ENCODE measurements at places on chromosomes 1 and 21.
A peak's percentile ranks its signal among the peaks of the same experiment; 100 is the strongest.

DNA sequence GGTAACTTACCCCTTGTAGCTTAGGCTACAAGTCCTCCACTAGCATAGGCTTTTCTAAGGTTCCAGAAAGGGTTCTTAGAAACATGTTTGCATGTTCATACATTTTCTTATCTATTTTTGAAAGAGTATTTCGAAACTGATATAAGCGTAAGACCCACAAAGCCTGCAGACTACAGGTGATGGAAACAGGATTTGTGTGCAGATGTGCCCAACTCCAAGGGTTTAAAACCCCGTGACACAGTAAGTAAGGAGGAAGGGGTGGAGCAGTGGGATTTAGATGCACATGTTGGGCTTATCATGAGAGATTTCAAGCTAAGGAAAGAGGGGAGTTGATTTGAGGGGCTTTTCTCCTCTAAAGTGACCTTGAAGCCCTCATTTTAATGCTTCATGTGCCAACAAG is 164.7 kb downstream of the LTN1 start:
- no peak for DNase-seq

DNA sequence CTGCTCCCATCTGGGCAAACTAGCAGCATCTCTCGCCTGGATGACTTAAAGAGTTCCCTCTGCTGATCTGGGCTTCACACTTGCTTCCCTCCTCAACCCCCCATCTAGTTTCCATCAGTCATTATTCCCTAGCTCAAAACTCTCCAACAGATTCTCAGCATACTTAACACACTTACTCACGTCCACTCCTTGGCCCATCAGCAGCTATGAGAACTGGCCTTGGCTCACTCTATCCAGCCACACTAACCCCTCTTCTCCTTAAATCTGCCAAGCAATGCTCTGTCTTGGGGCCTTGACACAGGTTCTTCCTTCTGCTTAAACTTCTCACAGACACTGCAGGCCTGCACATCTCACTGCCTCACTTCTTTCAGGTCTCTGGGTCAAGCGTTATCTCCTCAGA is 41.6 kb downstream of the GNG12 start:
- DNase-seq, result peak; percentile 68

DNA sequence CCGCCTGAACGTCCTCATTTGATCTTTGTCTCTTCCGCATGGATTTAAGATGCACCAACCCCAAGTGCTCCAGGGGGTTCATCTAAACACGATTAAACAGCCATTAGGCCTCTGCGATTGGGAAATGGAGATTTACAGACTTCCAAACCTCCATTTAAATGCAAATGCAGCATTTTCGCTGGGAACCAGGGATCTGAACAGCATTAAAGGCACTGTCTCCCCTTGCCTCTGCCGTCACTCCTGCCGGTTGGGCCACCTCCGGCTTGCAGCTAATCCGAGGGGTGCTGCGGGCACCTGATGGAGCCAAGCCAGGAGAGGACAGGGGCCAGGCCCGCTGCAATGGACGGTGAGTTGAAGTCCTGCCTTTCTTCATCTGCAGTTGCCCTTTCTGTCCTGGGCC is 70.3 kb upstream of the KLHDC7A start:
- DNase-seq, result no peak

DNA sequence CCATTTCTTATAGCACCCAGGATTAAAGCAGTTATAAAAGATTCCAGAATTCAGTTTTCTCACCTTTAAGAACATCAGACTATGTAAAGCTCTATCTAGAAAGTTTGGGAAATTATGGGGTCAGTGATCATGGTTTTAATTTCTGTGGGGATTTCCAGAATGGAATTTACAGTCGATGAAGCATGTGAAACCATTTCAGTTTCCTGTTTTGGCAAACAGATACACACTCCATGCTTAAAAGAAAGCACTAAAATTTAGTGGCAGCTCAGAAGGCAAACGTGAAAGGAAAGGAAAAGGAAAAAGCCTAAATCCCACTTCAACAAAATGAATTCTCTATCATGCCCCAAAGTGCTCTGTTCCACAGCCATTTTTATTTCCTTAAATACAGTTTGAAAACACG is 60.4 kb downstream of the FYB2 start:
- no peak for DNase-seq

DNA sequence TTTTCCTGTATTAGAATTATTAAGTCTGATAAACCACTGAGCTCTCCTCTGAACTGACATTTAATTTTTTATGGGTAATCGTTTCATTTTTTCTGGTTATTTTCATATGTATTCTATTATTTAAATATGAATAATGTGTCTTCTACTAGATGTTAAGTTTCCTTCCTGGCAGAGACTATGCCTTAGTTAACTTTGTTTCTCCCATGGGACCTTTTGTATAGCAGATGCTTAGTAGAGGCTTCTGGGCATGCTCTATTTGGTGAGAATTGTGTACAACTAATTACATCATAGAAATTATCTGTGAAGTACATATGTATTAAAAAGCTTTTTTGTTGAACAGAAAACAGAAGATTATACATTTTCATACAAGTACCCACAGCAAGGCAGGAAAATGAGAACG is 23.4 kb downstream of the CTBS start:
- no peak for DNase-seq

GRCh38 chr1:95375174-95375573 is 141.2 kb downstream of the RWDD3 start:
- no peak for DNase-seq

DNA sequence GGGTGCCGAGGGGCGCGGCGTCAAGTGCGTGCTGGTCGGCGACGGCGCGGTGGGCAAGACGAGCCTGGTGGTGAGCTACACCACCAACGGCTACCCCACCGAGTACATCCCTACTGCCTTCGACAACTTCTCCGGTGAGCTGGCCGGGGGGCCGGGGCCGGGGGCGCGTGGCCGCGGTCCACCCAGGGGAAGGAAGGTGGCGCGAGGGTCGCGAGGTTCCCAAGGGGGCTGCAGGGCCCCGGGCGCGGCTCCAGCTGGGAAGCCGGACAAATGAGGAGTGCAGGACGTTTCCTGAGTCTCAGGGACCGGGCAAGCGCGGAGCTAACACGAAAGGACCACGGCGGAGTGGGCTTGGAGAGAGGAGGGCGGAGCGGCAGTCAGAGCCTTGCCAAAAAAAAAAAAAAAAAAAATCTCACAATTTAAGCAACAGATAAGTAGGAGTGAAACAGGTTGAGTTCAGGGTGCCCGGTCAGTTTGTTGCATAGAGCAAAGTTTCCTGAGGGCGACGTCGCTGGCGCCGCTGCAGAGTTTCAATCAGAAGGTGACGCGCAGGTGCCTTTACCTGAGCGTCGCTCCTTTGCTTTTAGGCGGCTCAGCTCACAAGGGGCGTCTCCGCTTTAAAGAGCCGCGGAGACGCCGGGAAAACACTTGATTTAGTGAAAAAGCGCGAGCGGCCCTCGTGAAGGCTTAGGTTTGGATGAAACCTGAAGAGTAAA is 750 bp downstream of the RHOU start:
- peak; percentile 51 for DNase-seq

DNA sequence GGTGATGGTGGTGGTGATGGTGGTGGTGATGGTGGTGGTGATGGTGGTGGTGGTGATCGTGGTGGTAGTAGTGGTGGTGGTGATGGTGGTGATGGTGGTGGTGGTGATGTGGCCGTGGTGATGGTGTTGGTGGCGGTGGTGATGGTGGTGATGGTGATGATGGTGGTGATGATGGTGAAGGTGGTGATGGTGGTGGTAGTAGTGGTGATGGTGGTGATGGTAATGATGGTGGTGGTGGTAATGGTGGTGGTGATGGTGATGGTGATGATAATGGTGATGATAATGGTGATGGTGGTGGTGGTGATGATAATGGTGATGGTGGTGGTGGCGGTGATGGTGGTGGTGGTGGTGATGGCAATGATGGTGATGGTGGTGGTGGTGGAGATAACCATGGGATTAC is 6.8 kb upstream of the COL6A2 start:
- DNase-seq, result no peak

- no peak for DNase-seq
These were observed 1.7 kb downstream of the SLC50A1 start for GRCh38 chr1:155137154-155137949.

DNA sequence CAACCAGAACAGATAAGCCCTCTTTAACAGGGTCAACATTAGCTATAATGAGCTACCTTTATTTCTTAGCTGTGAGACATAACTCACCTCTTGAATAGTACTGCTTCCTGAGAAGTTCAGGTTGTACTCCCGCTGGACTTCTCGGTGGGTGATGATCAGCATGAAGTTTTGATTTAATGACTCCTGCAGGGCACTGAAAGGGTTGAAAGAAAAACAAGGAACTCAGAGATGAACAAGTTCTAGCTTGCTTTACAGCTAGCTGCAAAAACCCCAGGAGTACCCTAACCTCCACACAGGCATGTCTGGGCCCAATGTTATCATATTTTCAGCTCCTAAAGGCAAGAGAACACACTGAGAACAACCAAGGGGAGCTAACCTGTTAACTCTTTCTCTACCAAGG is 254.4 kb downstream of the FAF1 start:
- no peak for DNase-seq

- DNase-seq, result no peak
These were observed at the start of gene IGSF21 for GRCh38 chr1:18107369-18108298. IGSF21 (plus strand) TSS chr1:18107798; CDS start chr1:18108129, 331 bp downstream.

- DNase-seq, result no peak
These were observed 24.2 kb upstream of the NPPB start for GRCh38 chr1:11882814-11883538.

- DNase-seq, result no peak
These were observed 111.4 kb upstream of the BMP8A start for GRCh38 chr1:39380036-39380435.

- no peak for DNase-seq
These were observed 5.5 kb downstream of the THEM5 start for GRCh38 chr1:151847867-151848596.

- no peak for DNase-seq
These were observed 59.0 kb upstream of the CD1D start for GRCh38 chr1:158121604-158122254.

GRCh38 chr1:156594190-156594589 is 2.6 kb downstream of the NAXE start:
- DNase-seq, result no peak

- no peak for DNase-seq
These were observed 27.0 kb upstream of the PTCH2 start for GRCh38 chr1:44870096-44870495.

DNA sequence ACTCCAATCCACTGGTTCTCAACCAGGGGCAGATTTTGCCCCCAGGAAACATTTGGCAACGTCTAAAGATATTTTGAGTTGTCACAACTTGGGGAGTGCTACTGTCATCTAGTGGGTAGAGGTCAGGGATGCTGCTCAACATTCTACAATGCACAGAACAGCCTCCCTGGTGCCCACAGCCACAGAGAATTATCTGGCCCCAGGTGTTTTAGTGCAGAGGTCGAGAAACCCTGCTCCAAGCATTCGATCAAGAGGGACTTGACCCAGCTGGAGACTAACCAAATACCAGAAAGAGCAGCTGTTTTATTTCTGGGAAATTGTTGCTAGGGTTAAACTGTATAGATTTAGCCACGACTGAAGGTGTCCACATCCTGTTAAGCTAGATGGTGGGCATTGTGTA is 19.2 kb downstream of the CD247 start:
- DNase-seq, result no peak

GRCh38 chr1:227572752-227573151 is 9.4 kb downstream of the ZNF678 start:
- no peak for DNase-seq

GRCh38 chr1:2544875-2545640 is 11.1 kb upstream of the TNFRSF14 start:
- DNase-seq, result no peak

DNA sequence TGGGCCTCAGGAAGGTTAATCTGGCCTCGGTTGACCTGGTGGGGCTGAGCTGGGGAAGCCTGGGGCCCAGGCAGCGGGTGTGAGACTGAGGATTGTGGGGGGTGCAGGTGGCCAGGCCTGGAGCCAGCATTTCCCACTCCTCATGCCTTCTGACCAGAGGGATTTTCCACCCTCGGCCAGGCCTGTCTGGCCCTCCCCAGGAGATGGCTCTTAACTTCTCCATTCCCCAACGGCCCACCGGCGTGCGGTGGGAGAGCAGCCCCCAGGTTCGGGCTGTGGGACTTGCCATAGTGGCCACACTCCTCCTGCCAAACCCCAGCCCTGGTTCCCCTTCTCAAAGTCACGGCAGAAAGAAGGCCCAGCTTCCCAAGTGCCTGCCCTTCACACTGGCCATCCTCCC is 126.5 kb upstream of the RUNX3 start:
- DNase-seq, result no peak

GRCh38 chr1:235113183-235113917 is 15.3 kb downstream of the TOMM20 start:
- DNase-seq, result no peak

DNA sequence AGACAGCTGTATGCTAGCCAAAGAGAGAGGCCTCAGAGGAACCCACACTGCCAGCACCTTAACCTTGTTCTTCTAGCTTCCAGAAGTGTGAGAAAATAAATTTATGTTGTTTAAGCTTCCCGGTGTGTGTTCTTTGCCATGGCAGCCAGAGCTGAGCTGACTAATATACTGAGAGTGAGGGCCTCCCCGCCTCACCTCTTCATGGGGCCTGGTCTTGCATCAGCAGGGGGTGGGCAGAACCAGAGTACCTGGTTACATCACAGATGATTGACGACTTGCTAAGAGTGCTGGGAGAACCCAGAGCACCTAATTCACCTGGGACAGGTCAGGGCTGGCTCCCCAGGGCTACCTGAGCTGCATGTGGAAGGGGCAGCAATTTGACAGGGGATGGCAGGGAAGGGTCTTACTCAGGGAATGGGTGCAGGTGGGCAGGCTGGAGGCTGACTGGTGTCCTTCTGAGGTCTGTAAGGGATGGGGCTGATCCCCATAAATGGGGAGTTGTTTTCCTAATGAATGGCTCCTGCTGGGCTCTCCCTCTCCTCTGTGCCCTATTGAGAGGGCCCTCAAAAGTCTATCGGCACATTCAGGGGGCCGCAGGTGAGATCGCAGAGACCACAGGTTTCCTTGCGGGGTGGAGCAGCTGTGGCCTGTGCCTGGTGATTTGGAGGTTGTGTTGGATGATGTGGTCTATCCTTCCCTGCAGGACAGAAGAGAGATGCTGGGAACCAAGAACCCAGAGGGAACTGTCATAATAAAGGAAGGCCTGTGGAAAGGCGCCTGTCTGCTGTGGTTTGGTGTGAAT is 60.6 kb upstream of the ETV3 start:
- DNase-seq, result no peak

DNA sequence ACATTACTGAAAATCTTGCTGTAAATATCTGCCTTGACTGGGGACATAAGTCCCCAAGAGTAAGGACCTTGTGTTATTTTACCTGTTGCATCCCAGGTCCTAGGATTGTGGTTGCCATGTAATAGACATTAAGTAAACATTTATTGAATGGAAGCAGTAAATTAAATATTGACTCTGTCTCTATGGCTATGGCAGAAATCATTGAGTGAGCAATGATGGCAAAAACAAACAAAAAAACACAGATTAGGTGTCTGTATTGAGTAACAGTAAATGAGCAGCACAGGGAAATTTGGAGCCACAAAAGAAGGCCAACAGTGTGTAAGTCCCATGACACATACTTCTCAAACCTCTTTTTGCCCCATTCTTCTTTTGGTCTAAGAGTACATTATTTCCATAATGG is 240.4 kb downstream of the NFIA start:
- no peak for DNase-seq

DNA sequence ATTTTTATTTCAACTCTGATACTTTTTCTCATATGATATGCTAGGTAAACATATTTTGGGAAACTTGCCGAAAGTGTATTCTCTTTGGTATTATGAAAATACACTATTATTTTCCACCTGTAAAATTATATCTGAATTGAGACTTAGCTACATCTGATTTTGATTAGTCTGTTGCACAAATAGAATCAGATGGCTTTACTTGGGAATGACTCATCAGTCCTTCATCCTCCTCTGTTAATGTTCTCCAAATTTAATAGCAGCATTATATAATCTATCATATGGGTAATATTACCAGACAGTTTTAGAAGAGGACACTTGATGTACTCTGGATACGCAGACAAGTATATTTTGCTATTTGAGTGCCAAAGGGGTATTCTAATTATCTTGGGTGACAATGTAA is 245.3 kb downstream of the CTH start:
- no peak for DNase-seq
